Activated T-cell treated with anti-CD3 and anti-CD28 coated beads, Interleukin-2, amount 50 U/mL, for 24 hours (primary cell): ENCODE measurements at places on chromosomes 11 and 22.

GRCh38 chr11:93869830-93870229 is 19.4 kb upstream of the VSTM5 start:
- no peak for DNase-seq

GRCh38 chr11:104222464-104222863 is 58.5 kb upstream of the PDGFD start:
- DNase-seq = no peak

GRCh38 chr11:123000721-123001120 is 19.1 kb upstream of the BSX start:
- no peak for DNase-seq

GRCh38 chr11:614021-614622 is 1.6 kb downstream of the IRF7 start:
- DNase-seq = no peak

DNA sequence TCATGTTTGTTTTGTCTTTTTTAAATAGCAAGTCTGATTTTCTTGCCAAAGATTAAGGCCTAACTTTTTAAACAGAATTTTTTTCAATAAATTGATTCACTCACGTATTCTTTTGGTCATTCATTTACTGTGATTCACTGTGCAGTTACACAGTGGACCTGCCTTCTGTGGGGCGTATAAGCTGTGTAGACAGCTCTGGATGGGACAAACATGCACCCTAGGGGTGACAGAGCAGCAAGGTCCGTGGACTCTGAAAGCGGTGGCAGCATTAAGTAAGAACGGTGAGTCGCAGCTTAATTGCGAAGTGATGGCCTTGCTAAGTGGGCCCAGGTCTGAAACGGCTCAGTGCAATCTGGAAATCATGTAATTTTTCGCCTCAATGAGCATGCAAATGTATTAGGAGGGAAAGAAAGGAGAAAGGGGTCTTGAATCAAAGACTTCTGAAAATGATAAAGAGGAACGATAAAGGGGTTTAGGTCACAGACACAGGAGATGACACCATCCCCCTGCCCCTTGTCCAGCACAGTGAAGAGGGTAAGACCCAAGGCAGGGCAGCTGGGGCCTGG is 113.1 kb downstream of the SPATA19 start:
- DNase-seq = no peak

GRCh38 chr11:1199751-1200610 is 22.9 kb upstream of the MUC5B start:
- DNase-seq = no peak

- peak; percentile 57 for DNase-seq
These were observed 53.2 kb downstream of the GRIK4 start for GRCh38 chr11:120564573-120565311.

DNA sequence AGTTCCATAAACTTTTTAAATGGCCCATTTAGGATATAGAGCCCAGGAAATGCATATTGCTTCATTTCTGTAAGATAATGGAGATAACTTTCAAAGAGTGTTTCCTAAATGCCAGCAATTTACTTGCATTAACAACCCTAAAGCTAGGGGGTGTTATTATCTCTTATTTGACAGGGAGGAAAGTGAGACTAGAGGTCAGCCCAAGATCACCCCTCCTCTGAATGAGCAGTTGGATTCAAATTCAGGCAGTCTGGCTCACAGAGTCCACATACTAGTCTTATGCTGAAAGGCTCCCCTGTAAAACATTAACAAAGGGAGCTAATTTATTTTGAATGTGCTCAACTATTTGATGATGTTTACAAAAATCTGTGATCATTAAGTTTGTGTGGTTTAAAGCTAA is 49.9 kb upstream of the TRIM77 start:
- no peak for DNase-seq

DNA sequence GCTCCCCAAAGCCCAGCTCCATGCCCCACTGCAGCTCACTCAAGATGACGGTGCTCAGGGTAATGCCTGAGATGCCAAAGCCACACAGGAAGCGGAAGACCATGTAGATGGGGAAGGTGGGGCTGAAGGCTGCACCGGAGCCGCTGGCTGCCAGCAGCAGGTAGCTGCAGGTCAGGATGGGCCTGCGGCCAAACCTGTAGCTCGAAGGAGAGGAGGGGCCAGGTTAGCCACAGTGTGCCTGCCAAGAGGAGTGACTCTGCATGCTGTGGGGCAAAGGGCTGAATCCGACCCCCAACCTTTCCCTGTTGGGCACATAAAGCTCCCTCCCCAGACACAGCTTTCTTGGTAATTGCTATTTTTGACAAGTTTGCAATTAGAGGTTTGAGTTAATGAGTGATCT is 14.9 kb upstream of the SLC22A6 start:
- DNase-seq = no peak

DNA sequence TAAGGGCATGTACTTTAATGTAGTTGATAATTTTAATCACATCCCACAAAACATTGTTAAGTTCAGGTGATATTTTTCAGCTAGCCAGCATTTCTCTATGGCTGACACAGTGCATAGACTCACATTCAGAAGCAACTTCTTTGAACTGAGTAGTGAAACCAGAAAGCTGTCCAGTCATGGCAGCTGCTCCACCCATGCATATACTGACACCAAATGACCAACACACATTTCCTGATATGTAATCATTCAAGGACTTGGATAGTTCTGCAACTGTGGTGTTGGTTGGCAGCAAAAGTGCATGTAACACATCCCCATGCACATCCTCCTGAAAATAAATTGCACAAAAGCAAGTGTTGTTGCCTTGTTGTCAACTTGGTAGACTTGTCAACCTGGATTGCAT is 39.7 kb downstream of the CALCA start:
- DNase-seq = no peak

GRCh38 chr11:92976681-92977080 is 7.2 kb downstream of the MTNR1B start:
- DNase-seq = no peak

DNA sequence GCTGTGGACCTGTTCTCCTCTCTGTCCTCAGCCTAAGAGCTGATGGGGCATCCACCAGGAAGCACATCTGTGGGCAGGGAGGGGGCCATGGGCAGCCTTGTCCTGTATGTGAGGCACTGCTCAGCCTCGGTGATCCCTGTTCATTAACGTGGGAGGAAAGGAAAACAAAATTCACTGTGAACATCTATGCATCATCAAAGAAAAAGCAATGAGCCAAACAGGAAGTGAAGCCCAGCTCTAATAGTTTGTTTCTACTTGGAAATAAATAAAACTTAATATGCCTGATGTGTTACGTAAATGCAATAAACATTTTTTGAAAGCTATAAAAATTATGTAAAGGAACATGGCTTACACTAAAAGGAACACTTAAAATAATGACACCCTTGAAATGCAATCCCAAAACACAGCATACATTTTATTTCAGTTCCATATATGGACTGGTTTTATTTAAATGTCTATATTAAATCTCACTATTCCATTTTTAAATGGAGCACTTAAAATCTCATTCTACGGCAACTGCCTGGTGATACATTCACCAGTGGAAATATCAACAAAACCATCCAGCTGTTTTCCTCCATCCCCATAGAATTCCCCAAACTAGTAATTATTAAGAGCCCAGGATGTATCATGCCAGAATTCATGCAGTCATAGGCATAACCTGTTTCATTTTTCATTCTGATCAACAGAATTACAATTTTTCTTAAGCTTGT is 78.3 kb downstream of the ZNF280B start:
- no peak for DNase-seq
